ENCODE measurements at places on chromosomes 2 and 18.
A peak's percentile ranks its signal among the peaks of the same experiment; 100 is the strongest.

DNA sequence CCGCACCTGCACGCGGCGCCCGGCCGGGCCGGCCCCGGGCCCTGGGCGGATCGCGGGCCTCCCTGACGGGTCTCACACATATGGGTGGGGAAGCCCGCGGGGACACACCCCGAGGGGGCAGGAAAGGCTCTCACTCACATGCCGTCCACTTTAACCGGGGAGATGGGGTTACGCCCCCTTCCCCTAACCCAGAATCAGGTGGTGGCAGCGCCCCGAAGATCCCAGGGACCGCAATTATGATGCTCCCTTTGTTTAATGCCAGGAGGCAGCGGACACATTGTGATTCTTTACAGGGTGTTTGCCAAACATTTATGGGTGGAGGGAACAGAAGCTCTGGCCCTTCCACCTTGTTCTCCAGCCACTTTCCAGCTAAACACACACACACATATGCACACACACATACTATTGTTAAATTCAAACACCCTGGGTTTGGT lies 424 bp upstream of the ANKRD44 start:
- DNase-seq = no peak

GRCh38 chr2:44168681-44169154 lies at the start of gene PPM1B:
Gene PPM1B (plus strand): TSS chr2:44168875. CDS start chr2:44201200, 32,325 bp downstream.
- no peak for DNase-seq

- no peak for DNase-seq
These were observed 33.3 kb downstream of the NIF3L1 start for GRCh38 chr2:200922439-200922838.

- no peak for DNase-seq
These were observed 1067.4 kb upstream of the DDX18 start for GRCh38 chr2:116747103-116747502.

DNA sequence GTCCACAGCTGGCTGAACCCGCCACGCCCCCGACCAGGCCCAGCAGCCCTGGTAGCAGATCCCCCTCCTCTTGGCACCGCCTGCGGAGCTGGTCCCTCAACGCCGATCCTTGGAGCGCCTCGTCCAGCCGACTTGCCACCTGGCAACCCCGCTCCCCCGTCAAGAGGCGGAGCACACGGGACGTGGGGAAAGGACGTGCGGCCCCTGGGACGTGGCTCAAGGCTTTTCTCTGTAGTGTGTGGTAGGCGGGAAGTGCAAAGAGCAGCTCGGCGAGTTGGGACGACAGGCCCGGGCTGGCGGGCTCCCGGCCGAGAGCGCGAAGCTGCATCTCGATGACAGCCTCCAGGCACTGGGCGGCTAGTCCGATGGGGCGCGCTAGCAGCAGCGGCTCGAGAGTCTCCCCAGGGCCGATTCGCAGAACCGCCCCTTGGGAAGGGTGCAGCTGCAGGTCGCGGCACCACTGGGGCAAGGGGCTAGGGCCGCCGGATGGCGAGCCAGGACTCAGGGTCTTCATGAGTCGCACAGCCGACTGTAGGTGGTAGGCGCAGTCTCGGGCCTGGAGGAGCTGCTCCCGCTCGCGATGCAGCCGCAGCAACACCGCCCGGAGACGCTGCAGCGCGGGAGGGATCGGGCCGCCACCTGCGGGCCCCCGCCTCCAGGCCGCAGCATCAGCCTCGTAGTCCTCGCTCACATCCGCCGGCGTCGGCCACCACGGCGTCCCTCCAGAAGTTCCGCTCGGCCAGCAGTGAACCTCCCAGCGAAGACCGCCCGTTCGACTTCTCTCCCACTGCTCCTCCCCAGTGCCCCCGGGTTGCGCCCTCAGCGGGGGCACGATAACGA lies 617 bp downstream of the CCDC142 start:
- DNase-seq = peak; percentile 66

DNA sequence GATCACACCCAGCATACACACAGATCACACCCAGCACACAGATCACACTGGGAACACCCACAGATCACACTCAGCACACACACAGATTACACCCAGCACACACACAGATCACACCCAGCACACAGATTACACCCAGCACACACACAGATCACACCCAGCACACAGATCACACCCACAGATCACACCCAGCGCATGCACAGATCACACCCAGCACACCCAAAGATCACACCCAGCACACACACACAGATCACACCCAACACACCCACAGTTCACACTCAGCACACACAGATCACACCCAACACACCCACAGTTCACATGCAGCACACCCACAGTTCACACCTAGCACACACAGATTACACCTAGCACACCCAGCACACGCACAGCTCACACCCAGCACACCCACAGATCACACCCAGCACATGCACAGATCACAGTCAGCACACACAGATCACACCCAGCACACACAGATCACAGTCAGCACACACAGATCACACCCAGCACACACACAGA lies 117.6 kb downstream of the DYSF start:
- no peak for DNase-seq

GRCh38 chr2:232519581-232520438 lies at the start of gene PRSS56:
Gene PRSS56 (plus strand): TSS chr2:232520388. CDS start chr2:232520599, 211 bp downstream.
- DNase-seq = no peak

- no peak for DNase-seq
These were observed 133.9 kb upstream of the CCDC195 start for GRCh38 chr2:224850081-224850480.

DNA sequence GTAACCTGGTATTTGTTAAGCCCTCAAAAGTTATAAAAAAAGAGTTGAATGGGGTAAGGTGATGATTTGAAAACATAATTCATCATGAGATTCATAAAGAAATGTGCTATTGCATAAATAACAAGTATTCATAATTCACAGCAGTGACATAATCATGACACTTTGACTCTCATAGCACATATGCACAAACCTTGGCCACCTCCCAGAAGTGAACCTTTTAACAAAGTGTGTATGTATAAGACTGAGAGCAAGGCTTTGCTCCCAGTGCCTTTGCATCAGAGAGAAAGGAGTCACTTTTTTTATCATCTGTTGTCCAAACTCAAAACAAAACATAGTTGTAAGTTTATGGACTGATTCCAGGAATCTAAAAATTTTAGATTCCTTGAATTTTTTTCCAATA lies 15.0 kb upstream of the HTR2B start:
- DNase-seq = no peak

DNA sequence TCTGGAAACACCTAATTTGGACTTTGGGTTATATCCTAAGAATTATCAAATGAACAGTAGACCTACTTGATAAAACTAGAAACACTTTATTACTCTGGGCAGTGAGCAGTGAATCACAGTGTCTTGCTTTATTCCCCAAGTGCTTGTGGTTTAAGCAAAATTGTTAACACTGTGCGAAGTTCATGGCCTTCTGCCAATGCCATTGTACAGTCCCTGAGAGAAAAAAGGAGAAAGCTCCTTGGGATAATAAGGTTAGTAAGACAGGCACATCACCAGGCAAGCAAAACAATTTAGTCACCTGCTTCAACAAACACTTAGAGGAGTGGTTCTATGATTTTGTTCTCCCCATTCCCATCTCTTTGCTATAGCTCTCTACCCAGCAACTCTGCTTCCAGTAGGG lies 39.8 kb downstream of the ADCYAP1 start:
- no peak for DNase-seq

- DNase-seq = no peak
These were observed 83.7 kb downstream of the MTA3 start for GRCh38 chr2:42652086-42652485.

DNA sequence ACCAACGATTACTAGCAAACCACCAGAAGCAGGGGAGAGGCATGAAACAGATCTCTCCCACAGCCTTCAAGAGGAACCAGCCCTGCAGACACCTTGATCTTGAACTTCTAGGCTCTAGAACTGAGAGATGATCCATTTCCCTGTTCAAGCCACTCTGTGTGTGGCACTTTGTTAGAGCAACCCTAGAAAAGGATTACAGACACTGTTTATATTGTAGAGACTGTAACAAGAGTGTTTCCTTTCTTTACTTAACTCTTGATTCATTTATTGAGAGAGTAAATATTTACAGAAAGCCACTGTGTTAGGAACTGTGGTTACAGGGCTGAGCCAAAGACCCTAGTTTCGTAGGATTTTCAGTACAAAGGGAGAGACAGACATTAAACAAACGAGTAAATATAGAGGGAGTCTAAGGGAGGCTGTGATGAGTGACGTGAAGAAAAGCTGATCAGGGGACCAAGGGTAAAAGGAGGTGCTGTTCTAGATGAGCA lies 10.9 kb downstream of the CCDC68 start:
- no peak for DNase-seq

- DNase-seq = peak; percentile 9
These were observed 125.4 kb downstream of the CSRNP3 start for GRCh38 chr2:165594935-165595255.

- no peak for DNase-seq
These were observed 497.2 kb upstream of the SALL3 start for GRCh38 chr18:78482378-78482777.

GRCh38 chr2:36516136-36516870 lies 81.7 kb downstream of the FEZ2 start:
- no peak for DNase-seq

GRCh38 chr2:219387306-219388120 lies at the start of gene DNPEP:
Gene DNPEP (minus strand): TSS chr2:219387912. CDS start chr2:219387794, 118 bp downstream.
- peak; percentile 79 for DNase-seq

- DNase-seq = no peak
These were observed 17.4 kb upstream of the NOSTRIN start for GRCh38 chr2:168784993-168785392.

DNA sequence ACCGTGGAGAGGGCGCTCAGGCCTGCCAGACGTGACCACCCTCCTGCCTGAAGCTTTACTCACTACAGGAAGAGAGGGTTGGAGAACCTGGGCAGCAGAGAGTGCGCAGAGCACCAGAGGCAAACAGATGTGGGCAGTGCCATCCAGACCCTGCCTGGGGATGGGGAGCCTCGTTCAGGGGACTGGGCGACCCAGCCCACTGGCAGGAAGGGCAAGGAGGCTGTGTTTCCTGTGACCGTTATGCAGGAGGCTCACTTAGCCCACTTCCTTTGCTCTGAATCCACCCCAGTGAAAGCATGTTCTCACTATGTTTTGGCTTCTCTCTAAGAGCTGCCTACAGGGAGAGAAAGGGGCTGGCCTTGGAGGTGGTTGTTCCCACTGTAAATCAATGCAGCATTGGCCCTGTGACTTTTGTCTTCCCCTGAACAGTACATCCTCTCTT lies 23.0 kb upstream of the ACKR3 start:
- DNase-seq = no peak

GRCh38 chr2:240556553-240557100 lies 1.2 kb downstream of the ANKMY1 start:
- DNase-seq = peak; percentile 73

DNA sequence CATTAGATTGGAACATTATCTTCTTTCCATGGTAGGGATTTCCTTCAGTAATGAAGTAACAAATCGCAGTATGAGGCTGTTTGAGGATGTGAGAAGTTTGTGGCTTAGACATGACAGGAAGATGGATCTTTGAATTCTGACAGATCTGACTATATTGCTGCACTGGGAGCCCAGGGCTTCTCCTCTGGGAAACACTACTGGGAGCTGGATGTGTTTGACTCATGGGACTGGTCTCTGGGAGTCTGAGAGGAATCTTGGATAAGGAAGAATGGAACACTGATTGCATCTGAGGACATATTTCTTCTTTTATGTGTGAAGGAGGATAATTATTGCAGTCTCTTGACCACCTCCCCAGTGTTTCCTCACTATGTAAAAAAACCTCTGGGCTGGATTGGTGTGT lies 77.2 kb upstream of the ST6GAL2 start:
- no peak for DNase-seq

DNA sequence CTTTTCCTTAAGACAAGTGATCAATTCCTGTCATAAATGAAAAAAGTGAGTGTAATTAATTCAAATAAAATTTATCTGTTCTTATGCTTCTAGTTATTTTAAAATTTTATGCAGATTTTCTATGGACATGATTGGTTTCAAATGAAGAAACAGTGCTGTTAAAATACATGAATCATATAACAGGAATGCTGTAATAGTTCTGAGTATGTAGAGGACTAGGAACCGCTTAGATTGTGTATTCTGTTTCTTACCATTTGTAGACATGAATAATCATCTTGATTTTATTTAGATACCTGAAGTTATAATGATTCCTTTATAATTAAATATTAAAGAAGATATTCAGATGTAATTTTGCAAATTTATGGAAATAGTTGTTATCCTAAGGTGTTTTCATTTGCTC lies 3.5 kb downstream of the ACTR2 start:
- DNase-seq = no peak

DNA sequence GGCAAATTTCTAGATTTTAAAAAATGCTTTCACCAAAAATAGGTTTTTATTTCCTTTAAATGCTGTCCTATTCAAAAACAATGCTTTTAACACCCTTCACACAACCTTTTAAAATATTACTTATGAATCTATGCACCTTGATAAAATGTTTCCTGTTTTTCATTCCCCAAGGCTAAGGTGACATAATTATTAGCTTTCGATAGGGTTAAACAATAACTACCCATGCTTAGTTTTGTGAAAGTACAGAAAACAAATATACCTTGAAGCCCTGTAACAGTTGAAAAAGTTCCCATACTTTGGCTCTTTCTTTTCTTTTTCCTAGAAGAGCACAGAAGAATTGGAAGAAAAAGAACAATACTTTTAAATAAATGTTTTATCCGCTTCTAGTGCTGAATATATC lies 54.9 kb upstream of the ITPRID2 start:
- DNase-seq = no peak

DNA sequence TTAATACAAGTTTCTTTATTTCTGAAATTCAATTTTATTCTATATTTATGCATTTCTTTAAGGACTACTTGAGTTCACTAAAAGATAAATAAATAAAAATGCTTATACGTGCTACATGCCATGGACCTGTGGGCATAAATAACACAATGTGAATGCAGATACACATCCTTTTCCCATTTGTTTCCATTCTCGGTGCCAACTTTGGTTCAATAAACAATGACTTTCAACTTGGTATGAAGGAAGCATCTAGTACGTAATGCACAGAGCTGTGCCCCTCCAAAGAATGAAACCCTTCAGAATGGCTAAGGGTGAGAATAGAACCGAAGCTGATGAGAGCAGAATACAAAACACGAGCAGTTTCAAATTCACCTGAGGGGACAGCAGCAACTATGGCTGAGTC lies 409.3 kb downstream of the MTX2 start:
- no peak for DNase-seq

- no peak for DNase-seq
These were observed 230.7 kb downstream of the TMX3 start for GRCh38 chr18:68484241-68484640.

- no peak for DNase-seq
These were observed 234.2 kb downstream of the ASXL3 start for GRCh38 chr18:33812186-33812585.

GRCh38 chr2:235048549-235048948 lies 96.7 kb downstream of the SH3BP4 start:
- DNase-seq = no peak

DNA sequence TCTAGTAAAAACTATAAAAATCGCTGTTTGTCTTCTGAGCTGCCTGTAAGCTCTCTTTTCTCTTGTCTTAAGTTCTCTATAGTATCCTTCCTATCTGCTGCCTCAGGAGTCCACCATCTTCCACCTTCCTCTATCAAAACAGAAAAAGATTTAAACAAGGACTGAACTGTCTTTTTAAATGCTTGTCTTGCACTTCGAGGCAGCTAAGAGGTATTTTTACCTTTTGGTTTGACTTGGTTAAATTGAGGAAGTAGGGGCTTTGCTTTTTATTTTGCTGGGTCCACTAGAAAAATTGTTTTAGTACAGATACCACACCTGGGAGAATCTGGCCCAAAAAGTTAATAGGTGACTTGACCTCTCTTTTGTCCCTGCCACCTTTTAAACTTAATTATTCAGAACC lies 12.2 kb downstream of the SESTD1 start:
- no peak for DNase-seq

GRCh38 chr2:103144837-103145236 lies 383.0 kb downstream of the TMEM182 start:
- DNase-seq = no peak
